CD4-positive, alpha-beta T cell treated with Interleukin-15 for 4 hours (primary cell): ENCODE measurements at places on chromosomes 3 and 15.

DNA sequence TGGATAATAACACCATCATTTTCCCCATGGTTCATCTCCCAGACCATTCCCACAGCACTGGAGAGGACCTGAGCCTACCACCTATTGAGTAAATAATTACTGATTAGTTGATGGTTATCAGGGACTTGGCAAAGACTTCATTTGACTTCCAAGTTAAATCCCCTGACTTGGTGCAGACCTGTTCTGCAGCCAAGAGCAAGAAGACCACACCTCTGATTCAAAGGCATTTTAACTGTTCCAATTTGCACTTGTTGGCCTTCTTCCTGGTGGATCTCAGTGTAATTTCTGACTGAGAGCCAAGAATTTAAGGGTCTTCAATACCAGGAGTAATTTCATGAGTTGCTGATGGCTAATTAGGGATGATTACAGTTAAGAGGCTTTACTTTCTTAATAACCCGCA lies 24.0 kb downstream of the THSD4 start:
- no peak for DNase-seq

DNA sequence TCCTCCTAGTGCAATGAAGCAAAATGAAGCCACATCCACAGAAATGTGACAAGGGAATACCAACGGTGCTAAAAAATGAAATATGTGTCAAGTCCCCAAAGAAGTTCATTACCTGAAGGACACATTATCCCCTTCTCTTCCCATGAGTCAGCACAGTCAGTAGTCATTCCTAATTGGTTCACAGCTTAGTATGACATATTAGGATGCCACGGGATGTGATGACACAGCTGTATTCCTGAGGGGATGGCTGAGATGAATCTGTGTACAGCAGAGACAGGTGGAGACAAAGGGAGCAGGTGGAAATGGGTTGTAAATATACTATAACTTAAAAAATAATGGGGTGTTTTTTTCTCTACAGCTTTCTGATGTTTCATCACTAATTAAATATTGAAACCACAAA lies 273.4 kb downstream of the ARRDC4 start:
- no peak for DNase-seq

- DNase-seq = no peak
Observed at GRCh38 chr3:45554006-45554666, 40.4 kb upstream of the LIMD1 start.

GRCh38 chr3:127112796-127113570 lies 79.9 kb upstream of the PRR23E start:
- DNase-seq = no peak

- no peak for DNase-seq
Observed at GRCh38 chr15:91100814-91101607, 954 bp downstream of the SV2B start.

DNA sequence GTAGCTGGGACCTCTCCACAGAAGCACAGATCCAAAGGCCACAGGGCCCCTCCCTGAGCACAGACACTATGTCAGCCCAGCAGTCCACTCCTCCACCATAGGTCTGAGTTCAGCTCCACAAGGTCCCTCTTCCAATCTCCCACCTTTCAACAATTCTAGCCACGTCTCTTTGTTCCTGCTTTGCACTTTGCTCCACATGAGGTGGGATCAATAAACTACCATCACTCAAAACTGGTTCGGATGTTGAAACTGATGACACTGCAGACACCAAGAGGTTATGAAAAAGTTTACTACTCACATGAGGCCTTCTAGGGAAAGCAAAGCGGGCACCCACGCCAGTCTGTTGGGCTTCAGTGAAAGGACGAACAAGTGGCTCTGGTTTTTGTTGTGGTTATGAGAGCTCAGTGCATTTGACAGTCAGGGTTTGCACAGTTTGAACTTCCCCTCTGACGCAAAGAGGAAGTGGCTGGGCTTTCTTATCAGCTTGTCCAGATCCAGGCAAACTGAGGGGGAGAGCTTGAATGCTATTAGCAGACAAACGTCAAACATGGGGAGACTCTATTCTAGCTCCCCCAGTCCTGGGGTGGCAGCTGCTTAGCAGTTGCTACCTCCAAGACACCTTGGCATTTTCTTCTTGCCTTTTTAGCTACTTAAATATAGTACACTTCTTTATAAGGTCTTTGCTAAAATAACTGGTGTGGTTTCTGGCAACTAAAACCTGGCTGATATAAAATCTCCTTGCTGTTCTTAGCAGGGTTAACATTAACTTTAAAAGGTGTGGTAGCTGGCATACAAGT lies 37.8 kb downstream of the ZNF445 start:
- peak; percentile 55 for DNase-seq

- DNase-seq = no peak
Observed at GRCh38 chr3:5809586-5810246, 622.2 kb downstream of the EDEM1 start.

- DNase-seq = no peak
Observed at GRCh38 chr3:3648988-3649679, 150.1 kb upstream of the LRRN1 start.

DNA sequence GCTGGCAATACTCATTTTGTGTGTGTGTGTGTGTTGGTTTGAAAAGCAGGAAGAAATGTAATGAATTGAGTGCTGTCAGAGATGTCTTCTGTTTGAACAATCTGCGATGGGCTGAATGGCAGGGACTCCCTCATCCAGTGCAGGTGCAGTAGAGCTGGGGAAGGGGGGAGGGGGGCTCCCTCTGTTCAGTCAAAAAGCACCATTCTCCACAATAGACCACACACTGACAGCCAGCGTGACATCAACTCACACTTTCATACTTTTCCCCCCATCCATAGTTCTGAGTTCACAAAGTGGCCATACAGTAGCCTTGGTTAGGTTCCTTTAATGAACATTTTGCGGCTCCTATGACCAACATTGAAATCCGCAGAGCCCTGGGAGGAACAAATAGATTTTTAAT lies 10.4 kb downstream of the SOX2 start:
- DNase-seq = no peak

DNA sequence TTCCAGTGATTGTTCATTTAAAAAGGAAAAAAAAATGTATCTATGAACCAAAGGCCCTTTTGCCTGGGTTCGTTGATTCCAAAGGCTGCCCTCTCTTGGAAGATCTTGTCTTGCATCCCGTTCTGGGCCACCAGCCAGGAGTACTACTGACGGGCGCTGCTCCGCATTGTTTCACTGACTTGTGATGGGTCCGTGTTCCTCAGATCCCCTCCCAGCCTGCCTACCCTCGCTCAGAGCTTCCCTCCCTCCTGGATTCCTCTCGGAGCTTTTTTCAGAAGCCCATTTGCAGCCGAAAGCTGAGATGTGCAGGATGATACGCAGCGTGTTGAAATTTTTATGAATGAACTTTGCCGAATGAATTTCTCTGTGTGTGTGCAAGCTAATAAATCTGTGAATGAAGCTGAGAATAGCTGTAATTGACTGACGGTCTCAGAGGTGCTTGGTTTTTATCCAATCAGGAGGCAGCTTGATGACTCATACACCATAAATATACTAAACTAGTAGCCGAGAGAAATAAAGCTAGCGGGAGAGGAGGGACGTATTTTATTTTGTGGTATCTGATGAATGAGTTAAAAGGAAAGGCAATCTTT lies at the start of gene SHC4:
SHC4 (minus strand) TSS at position 396 of the 590 bp plus-strand sequence. CDS start 904 bp downstream, outside the sequence.
- peak; percentile 52 for DNase-seq

GRCh38 chr15:48120745-48121144 lies at the start of gene SLC24A5:
Gene SLC24A5, plus strand, starts transcription at chr15:48120990. Its CDS starts 55 bp downstream, at chr15:48121045.
- DNase-seq = no peak

- no peak for DNase-seq
Observed at GRCh38 chr3:181056136-181056732, 66.7 kb upstream of the DNAJC19 start.

DNA sequence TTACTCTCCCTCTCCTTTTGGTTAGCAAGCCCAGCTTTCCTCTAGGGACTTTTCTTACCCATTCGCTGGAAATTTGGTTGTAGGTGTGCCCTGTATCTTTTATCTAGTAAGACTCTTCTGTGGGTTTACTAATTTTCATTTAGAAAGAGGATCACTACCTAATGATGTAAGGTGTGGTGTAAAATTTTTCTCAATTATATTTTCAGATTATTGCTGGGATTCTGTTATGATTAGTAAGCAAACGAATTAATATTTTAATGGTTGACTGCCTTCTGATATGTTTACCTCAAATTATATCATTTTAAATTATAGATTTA lies 28.5 kb downstream of the PLCL2 start:
- no peak for DNase-seq

GRCh38 chr3:5389057-5389456 lies 201.6 kb downstream of the EDEM1 start:
- no peak for DNase-seq

- no peak for DNase-seq
Observed at GRCh38 chr15:96412045-96412905, 81.8 kb downstream of the NR2F2 start.

GRCh38 chr3:139302084-139302800 lies 41.6 kb upstream of the MRPS22 start:
- no peak for DNase-seq

DNA sequence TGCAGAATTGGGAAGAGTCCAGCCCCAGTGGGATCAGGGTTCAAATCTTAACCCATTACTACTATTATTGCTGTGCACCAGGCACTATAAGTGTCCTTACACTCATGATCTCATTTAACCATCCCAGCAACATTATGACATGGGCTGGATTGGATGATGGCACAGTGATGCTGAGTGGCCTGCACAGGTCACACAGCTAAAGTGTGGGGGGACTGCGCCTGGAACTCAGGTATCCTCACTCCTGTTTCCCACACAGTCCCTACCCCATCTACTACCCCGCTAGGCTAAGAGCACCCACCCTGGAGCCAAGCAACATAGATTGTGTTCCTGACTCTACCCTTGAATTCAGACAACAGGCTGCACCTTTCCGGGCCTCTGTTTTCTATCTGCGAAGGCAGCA lies 16.0 kb downstream of the WNT5A start:
- no peak for DNase-seq

DNA sequence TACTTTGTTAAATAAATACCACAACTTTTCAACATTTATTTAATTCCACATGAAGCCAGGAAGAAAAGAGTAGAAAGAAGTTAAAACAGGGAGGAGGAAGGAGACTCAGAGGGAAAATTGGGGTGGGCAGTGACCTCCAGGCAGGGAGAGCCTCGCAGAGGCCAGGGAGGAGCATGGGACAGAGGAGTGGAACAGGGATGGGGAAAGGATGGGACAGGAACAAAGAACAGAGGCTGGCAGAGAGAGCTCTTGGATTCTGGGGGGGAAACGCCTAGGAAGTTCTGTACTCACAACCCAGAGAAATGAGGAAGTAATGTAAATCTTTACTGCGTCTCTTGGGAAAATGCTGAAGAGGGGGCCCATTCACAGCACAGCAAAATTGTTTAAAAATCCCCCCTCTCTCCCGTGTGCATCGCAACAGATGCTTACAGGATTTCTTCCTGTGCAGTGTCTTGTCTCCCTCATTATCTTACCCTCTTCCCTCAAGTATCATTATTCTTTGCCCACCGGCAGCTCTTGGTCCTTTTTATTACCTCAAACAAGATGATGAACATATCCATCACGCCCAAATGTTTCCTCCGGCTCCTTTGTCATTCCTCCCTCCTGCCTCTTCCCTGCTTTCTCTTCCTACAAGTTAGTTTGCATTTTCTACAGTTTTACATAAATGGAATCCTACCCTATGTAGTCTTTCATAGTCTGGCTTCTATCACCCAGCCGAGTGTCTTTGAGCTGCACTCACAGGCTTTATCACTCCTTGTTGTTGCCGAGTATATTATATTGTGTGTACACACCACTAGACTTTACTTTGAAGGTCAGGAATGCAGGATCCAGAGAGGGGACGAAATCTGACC lies 65.5 kb downstream of the ARHGAP31 start:
- no peak for DNase-seq

GRCh38 chr3:130826516-130827182 lies 67.2 kb upstream of the ATP2C1 start:
- DNase-seq = no peak

DNA sequence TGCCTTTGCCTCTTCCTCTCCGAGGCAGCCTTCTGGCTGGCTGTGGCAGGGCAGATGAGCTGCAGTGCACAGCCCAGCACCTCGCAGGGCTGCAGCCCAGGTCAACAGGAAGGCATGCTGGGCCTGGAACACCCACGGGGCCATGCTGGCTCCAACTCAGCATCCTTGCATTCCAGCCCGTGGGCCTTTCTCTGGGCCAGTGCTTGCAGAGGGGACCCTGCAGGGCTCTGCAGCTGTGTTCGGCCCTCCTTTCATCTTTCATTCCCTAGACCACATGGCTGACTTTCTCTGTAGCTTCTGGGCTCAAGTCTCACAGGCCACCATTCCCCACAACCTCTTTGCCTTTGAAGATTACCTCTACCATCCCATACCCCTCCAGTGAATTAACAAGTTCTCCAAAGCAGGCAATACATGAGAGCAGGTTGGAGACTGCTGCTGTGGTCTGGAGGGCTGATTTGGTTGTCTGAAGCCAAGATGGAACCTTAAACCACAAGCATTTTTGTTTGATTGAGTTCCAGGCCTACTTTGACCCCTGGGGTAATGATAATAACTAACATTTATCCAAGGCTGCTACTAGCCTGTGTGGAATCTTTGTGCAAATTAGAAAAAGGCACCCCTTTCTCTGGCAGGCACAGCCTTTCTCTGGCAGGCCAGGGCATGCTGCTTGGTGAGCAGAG lies 5.9 kb downstream of the FAM131A start:
- no peak for DNase-seq

DNA sequence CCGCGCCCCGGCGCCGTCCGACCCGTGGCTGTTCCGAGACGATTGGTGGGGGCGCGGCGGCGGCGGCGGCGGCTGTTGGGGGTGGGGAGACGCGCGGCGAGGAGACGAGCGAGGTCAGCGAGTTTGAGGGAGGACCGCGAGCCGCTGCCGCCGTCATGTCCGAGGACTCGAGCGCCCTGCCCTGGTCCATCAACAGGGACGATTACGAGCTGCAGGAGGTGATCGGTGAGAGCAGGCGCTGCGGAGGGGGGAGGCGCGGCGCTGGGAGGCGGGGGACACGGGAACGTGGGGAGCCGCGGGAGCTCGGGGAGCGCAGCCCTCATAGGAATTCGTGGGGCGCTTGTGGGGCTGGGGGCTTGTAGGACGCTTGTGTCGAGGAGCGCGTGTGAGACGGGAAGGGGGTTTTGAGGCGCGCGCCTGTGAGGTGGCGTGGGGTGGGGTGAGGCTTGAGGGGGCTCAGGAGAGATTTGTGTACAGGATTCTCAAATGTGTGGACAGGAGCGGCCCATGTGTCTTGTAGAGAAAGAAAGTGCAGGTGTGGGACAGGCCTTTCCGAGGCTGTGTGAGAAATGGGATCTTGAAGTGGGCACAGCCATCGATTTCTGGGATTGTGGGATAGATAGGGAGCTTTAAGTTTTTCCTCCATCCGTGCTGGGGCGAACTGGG lies 518 bp downstream of the OXSR1 start:
- DNase-seq = no peak

GRCh38 chr3:8482263-8482662 lies 19.4 kb upstream of the LMCD1 start:
- no peak for DNase-seq

DNA sequence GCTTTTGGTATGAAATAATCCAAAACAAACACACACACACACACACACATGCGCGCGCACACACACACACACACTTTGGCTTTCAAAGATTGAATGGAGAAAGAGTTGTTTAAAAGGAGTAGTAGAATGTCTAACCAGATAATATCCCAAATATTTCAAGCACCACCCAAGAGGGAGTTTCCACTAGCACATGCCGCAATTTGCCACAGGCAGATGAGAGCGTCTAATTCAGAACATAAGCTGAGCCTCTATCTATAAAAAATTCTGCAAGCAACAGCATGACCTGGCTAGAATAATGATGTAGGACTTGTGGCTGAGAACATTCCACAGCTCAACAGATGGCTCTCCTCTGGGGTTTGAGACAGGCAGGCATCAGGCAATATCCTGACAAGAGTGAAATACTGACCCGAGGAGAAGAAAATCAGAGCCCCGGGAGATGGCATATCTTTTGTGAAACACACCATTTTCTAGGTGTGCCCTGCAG lies 302.5 kb upstream of the GADL1 start:
- no peak for DNase-seq
